ENCODE measurements at places on chromosomes 12 and 14.

DNA sequence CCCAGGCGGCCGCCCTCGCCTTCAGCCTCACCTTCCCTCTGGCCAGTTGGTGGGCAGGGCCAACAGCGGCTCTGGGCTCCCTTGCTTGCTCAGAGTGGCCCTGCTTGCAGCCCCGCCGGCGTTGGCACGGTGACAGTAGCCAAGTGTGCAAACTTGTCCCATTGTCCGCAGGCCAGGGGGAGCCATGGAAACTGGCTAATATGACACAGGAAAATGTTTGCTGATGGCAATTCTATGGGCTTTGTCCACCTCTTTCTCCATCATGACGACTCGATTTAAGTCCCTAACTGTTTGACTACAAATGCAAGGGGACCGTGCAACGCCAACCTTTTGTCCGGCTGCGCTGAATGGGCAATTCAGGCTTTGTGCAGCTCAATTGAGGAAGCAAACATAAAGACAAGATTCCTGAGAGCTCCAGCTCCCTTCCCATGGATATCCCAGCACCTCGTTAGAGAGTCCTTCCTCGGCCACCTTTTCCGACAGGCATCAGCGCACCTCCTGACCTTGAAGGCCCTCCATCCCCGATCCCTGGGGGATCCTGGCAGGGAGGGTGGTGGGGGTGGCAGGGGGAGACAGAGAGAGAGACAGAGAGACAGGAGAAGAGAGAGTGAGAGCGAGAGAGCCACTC is 785 bp upstream of the FAM181A start:
- no peak for DNase-seq

DNA sequence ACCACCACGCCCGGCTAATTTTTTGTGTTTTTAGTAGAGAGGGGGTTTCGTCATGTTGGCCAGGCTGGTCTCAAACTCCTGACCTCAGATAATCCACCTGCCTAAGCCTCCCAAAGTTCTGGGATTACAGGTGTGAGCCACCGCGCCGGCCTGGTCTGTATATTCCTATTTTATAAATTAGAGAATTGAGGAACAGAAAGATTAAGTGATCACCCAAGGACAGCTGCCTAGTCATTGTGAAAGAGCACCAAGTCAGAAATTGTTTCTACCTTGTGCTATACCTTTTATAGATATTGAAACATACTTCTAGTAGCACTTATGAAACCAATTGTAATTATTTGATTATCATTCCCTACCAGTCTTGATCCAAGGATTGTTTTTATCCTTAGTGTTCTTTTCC is 1.9 kb downstream of the KNTC1 start:
- no peak for DNase-seq

GRCh38 chr12:68950511-68950910 is 17.5 kb upstream of the CPM start:
- DNase-seq = no peak

- DNase-seq = no peak
Measured at GRCh38 chr12:32841061-32841460, 55.5 kb downstream of the PKP2 start.
